NCI-H1417 treated with DMSO at 0.1 percent for 48 hours (cell line): ENCODE measurements at places on chromosomes 12 and 14.
A peak's percentile ranks its signal among the peaks of the same experiment; 100 is the strongest.

GRCh38 chr12:127911291-127911690 is 355.7 kb upstream of the TMEM132C start:
- no peak for DNase-seq

- DNase-seq: no peak
These were observed 9.5 kb downstream of the TRMT61A start for GRCh38 chr14:103538291-103539055.

DNA sequence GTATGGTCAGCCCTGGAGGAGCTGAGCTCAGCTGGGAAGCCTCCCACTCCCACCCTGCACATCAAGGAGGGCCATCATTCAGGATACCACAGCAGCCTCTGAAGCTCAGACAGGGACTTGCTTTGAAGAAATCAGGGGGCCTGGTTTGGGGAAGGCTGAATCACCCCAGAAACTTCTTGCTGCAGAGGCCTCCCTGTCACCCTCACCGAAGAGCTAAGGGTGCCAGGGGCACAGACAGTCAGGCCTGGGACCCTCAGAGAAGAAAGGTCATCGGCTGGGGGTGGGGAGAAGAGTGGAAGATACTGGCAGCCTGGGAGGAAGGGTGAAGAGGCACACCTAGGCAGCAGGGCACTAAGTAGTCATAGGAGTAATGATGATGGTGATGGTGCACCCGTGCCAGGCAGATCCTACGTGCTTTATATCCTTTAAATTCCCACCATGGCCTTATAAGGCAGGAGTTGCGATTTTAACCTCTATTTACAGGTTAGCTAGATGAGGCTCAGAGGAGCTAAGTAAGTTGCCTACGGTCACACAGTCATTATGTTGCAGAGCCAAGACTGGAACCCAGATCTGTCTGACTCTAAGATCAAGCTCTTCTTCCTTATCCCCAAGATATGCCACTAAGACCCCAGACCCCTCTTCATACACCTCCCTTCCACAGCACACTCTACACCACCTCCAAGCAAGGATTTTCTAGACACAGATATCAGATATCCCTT is 28.5 kb upstream of the PNMA1 start:
- DNase-seq: no peak

GRCh38 chr12:26786865-26787514 is 46.0 kb downstream of the ITPR2 start:
- no peak for DNase-seq

GRCh38 chr14:60686865-60687264 is 37.3 kb downstream of the SIX4 start:
- no peak for DNase-seq

GRCh38 chr12:96462571-96463280 is 26.7 kb upstream of the CFAP54 start:
- no peak for DNase-seq

- no peak for DNase-seq
These were observed 87.9 kb downstream of the PTPN11 start for GRCh38 chr12:112506513-112507166.

DNA sequence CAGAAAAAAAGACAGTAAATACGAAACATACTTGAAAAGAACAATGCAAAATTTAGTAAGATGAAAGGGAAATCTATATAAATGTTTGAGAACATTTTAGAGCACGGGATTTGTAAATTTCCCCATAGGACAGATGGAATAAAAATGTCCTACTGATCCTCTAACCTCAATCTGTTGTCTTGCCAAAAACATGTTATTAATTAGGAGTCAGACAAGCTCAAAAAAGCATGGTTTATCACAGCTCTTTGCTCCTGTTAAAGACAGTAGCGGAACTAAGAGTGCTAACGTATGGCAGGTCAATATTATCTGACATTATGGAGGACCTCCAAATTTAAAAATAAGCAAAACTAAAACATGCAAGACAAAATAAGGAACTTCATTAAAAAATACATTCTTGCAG is 12.9 kb downstream of the GMFB start:
- no peak for DNase-seq

DNA sequence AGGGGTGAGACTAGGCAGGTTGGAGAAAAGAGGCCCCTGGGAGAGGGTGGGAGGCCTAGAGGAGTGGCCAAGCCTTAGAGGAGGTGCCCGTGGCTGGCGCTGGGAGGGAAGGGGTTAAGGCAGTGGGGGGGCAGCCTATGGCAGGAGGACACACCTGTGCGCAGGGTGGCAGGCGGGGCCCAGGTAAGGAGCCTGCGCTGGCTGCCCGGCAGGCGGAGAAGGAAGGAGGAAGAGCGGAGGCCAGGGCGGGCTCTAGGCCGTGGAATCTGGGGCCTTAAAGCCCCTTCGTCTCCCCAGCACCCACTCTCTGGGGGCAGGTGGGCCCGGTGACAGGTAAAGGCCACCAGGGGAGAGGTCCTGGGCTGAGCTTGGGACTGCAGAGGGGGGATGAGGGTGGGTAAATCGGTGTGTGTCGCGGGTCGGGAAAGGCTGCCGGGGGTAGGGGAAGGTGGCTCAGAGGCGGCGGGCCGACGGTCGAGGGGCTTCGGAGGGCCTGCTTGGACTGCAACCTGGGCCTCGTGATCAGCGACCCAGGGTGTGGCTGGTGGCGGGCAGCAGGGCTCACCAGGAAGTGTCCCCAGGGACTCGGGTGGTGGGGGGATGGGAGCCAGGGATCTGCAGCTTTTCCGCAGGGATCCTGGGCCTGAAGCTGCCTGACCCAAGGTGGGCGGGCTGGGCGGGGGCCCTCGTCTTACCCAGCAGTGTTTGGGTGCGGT is 7.3 kb downstream of the PHB2 start:
- peak; percentile 23 for DNase-seq

DNA sequence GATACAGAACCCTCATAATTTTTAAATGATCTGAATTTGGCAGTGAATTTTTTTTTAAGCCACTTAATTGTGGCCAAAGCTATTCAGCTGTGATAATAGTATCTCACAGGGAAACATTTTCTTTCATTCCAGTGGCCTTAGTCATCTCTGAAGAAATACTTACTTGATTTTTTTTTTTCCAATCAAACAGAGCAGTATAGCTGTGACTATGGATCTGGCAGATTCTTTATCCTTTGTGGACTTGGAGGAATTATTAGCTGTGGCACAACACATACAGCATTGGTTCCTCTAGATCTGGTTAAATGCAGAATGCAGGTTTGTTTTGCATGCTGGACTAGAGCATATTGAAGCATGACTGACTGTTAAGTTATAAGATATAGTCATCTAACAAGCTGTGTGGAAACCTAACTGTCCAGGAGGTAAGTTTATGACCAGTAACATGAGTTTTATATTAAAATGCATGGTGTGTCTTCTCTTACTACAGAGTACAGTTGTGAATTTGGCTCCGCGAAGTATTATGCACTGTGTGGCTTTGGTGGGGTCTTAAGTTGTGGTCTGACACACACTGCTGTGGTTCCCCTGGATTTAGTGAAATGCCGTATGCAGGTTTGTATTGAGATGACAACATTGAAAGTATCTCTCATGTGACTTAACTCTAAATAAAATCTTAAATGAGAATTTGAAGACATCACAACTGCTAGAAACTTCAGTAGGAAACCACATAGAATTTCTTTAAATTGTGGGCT is 1.9 kb downstream of the SLC25A3 start:
- DNase-seq: no peak

GRCh38 chr14:51203881-51204280 is 36.2 kb upstream of the TMX1 start:
- no peak for DNase-seq

DNA sequence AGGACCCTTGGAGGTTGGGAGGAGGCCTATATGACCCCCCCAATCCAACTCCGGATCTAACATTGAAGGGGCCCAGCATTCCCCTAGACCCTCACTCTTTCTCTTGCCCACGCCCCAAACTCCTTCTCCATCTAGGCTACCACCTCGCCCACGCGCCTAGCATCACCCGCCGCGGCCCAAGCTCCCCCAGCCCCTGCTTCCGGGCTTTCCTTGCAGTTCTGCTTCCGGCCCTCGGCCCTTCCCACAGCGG is 445 bp downstream of the CERS5 start:
- no peak for DNase-seq

DNA sequence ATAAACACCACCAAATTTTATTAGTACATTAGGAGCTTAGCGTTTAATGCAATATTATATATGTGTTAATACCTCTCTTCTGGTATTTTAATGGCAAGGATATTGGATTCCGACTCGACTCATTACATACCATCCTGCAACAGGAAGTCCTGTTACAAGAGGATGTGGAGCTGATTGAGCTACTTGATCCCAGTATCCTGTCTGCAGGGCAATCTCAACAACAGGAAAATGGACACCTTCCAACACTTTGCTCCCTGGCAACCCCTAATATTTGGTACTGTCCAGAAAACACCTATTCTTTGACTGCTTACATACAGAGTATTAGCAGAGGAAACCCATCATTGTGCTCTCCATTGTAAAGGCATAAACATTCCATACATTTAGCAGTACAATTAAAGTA is 45.2 kb downstream of the VEZT start:
- no peak for DNase-seq

- no peak for DNase-seq
These were observed 31.9 kb downstream of the TSPAN19 start for GRCh38 chr12:85004204-85004603.

- no peak for DNase-seq
These were observed 128.6 kb upstream of the HIF1A start for GRCh38 chr14:61566537-61567225.

DNA sequence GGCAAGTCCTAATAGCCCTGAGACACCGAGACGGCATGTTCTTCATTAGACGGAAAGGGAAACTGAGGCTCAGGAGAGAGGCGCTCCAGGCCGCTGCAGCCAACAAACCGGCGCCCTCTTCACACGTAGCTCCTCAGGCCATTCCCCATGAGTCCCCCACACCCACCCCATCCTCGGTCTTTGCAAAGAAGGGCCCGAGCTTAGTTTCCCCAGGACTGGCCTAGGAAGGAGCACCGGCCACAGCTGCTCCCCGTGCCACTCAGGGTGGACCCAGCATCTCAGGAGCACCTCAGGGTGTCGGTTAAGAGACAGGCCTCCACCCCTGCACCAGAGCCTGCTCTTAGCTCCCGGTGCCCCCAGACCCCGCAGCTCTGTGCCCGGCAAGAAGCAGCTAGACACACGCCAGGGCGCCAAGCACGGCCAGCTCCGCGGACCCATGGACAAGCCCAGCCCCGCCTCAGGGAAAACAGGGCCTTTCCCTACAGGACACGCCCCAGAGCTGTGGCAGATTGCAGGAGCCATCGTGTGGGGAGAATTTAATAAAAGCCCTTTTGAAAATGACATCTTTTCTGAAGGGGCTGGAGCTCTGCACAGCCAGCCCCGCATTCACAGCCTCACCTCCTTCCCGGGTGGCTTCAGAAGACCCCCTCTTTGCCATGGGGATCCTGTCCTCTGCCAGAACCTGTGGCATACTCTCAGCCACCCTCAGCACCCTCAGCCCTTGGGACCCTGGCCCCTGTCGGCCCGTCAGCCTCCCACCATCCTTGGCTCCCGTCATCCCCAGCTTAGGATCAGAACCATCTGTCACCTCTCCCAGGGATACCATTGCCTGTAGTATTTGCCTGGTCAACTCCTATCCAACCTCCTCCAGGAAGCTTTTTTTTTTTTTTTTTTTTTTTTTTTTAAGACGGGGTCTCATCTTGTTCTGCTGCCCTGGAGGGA is 59.7 kb downstream of the LGMN start:
- DNase-seq: no peak

DNA sequence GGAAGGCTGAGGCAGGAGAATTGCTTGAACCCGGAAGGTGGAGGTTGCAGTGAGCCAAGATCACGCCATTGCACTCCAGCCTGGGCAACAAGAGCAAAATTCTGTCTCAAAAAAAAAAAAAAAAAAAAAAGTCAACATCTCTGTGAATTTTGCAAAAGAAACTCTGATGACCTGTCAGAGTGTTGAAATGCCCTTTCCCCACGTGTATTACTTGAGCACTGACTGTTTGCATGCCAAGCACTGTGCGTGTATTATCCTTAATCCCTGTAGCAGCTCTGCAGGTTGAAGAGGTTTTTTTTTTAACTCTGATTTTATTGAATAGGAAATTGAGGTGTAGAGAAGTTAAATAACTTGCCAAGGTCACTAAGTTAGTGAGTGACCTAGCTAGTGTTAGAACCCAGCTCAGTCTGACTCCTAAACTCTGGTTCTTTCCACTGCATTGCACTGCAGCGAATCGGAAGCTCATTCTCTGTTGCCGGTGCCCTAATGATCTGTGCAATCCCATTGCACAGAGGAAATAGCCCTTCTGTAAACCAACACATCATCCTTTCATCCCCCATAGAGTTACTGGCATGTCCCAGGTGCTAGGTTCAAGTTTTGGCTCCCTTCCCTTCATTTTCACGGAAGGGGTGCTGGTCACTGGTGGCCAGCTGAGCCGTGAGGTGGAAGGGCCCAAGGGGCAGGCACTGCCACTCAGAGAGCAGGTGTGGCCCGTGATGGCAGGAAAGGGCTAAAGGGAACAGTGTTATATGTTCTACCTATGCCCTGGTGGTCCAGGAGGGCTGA is 122.3 kb downstream of the EML1 start:
- no peak for DNase-seq

GRCh38 chr14:20608383-20609110 is 17.4 kb upstream of the RNASE12 start:
- DNase-seq: no peak

- no peak for DNase-seq
These were observed 37.3 kb downstream of the PPTC7 start for GRCh38 chr12:110545812-110546211.

DNA sequence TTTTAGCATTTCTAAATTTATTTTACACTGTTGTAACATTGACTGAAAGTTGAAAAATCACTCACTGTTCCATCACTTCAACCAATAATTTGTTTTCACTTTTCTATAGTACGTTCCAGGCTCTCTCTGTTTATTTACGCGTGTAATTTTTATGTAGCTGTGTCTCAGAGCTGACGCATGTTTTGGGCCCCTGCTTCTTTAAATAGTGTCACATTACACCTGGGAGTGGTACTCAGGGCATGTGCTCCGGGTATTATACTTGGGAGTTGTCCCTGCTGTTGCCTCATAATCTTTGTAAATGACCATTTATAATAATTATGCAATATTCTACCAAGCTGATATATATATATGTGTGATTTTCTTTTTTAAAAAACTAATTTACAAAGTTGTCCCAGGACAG is 132.8 kb upstream of the CPM start:
- no peak for DNase-seq

GRCh38 chr14:72605921-72606220 is 288.0 kb downstream of the DPF3 start:
- DNase-seq: no peak

GRCh38 chr14:43981135-43981768 is 525.8 kb downstream of the FSCB start:
- no peak for DNase-seq

DNA sequence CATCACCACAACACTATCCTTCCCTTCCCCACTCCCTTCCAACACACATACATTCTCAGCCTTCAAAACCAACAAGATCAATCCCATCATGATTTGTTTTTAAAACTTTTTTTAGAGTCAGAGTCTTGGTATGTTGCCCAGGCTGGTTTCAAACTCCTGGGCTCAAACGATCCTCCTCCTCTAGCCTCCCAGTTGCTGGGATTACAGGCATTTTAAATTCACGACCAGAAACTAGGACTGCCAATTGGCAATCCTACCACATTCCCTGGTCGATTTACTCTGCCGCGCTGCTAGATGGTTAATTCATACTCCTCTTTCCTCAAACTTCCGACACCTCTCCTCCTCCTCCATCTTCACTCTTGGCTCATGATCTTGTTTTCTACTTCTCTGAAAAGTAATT is 37.5 kb upstream of the TMCC3 start:
- DNase-seq: no peak

GRCh38 chr14:74400919-74401503 is 25.0 kb downstream of the SYNDIG1L start:
- DNase-seq: no peak
